Right ventricle myocardium superior (tissue), 1 donor: ENCODE measurements at places on chromosomes 12 and 14.

DNA sequence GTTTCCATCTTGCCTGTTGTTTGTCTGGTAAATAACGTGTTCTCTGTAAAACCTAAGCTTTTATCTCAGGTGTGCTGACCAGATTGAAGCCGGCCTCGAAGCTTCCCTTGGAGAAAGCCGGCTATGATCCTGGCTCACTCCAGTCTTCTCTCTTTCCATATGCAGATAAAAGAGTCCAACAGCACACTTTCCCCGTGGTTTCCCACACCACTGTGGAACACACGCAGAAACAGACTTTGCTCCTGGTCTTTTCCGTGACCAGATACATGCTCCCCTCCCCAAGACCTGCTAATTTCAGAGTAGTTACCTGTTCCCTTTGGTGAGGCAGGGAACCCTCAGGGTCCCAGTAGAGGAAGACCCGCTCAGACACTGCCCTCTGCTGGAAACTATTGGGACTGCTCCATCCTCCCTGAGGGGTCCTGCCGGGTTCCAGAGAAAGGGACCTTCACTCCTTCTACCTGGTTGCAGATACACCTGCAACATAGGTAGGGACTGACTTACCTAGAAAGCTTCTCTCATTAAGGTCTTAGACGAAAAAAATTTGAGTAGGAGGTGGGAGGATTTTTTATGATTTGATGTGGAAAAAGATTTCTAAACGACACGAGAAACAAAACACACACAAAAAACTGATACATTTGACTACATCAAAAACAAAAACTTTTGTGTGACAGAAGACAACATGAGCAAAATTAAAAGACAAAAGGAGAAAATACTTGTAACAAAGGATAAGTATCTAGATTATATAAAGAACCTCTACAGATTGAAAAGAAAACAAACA, 415.4 kb upstream of the CCDC196 start:
- no peak for DNase-seq

- no peak for DNase-seq
These were observed 39.4 kb upstream of the ATXN2 start for GRCh38 chr12:111638556-111638955.

GRCh38 chr14:103544388-103545218, 15.6 kb downstream of the TRMT61A start:
- peak; percentile 80 for DNase-seq

DNA sequence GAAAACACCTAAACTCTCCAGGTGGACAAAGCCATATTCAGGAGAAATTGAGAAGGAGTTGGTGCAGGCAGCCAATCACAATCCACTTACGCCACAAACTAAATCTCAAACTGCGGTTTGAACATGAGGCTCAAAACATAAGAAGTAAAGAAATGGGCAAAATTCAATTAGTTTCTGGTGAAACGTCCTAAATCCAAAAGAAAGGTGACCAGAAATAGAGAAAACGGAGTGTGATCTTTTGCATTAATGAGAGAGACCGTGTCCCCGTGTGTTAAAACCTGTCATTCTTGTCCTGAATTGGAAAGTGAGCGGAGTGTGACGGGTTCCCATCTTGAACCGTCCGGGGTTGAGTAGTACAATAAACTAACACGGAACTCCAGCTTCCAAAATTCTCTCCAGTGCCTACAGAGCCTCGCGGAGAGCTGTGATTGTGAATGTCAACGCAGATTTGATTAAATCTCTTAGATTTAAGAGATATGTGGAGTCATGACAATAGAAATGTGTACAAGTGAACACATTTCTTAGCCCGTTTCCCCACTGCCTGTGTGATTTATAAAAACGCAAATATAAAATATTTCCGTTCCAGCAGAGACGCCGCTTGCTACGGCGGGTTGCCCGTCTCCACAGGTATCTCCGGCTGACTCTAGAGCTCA, 595 bp upstream of the METAP2 start:
- no peak for DNase-seq

DNA sequence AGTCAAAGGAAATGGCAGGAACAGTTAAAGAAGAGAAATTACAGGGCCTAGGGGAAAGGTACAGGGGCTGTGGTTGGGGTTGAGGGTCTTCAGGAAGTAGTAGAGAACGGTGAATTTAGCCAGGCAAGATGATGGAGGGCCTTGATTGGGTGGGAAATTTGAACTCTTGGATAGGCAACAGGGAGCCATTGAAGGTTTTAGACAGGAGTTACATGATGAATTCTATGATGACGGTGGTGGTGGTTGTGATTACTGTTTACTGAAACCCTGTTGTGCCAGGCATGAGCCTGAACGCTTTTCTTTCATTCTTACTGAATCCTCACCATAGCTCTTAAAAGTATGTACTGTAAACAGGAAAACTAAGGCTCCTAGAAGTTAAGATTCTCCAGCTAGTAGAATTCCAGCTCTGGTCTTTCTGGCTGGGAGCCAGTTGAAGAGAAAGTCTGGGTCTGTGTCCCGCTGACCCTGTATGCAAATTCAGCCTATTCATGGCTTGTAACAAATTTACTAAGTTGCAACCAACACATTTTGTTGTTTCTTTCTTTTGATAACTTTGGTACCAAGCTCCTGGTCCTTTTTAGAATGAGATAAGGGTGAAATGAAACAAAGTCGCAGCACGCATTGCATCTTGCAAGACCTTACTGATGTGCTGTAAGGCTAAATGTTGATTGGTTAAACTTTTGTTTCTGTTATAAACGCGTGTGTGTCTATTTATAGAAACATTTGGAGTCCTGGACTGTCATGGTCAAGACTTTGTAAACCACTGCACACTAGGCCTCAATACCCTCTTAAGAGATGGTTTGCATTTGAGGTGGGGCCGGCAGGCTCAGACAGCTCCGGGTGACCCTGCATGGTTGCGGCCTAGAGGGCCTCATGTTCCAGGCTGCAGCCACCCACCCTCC, 6.0 kb downstream of the ORAI1 start:
- no peak for DNase-seq

DNA sequence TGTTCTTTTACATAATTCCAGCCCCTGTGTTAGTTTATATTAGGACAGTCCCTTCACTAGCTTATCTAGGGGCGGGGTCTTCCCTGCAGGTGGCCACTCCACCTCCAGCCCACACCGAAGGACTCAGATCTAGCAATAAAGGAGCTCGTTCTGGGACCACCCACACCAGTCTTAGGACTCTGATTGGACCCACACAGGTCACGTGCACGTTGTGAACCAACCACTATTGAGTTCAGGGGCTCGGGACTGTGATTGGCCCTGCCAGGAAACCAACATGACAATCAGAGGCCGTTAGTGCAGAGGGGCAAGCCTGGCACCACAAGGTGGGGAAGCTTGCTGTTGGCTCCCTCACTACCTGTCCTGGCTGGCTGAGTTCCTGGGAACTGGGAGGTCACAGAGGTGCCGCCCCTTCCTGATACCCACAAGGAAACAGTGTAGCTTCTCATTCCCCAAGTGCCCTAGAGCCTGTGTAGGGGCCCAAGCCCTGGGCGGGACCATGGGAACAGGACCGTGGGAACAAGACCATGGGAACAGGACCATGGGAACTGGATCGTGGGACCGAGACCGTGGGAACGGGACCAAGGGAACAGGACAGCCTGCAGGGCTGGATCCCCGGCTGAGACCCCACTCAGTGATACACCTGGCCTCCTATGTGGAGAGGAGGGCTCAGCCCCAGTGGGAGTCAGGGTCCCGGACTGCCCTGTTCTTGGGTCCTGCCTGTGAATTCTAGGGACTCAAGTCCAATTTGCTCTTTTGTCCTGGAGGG, 297.8 kb downstream of the ADGRD1 start:
- DNase-seq, result no peak

DNA sequence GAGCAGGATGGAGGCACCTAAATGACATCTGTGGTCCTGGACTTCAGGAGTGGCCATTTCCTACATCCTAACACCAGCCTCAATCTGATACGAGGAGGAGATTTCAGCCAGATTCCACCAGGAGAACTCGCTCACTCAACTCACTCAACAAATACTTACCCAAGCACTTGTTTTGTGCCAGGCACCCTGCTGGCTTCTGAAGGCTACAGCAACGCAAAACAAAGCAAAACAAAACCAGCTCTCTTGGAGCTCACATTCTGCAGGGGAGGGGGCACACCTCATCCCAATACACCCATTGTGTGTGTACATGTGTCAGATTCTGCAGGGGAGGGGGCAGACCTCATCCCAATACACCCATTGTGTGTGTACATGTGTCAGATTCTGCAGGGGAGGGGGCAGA, 144.8 kb downstream of the PIWIL1 start:
- DNase-seq, result no peak

DNA sequence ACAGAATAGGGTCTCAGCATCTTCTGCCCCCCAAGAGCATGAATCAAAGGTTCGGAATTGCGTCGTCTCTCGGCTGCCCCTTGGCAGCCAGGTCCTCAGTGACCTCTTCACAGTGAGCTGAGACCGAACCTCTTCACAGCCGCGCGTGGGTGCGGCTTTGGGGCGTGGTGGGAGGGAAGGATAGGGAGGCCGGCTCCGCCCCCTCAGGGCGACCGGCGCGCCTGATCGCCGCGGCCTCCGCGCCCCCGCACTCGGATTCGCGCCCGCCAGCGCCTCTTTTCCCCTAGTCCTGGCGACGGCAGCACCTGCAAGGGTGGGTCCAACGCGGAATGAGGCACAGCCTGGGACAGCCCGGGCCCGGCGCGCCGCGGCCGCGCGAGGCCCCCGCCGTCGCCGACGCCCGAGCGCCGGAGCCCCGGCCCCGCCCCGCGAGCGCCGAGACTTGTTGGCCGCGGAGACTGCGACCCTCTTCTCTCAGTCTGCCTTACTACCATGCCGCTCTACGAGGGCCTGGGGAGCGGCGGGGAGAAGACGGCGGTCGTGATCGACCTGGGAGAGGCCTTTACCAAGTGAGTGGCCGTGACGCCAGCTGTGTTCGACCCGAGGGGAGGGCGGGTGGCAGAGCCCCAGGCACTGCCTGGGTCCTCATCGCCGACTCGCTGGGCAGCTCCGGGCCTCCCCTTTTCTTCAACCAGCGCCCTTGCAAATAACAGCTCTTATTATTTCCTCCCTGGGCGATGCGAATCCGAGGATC, at the start of gene ACTR10:
Gene ACTR10, plus strand, starts transcription at position 424 of the 754 bp plus-strand sequence. Its CDS starts 69 bp downstream, at position 493.
- DNase-seq, result peak; percentile 93

- DNase-seq, result no peak
These were observed 4.2 kb downstream of the SRSF5 start for GRCh38 chr14:69771136-69771535.

- DNase-seq, result no peak
These were observed 61.7 kb downstream of the RALGAPA1 start for GRCh38 chr14:35747379-35747778.

GRCh38 chr14:52883658-52884057, 67.2 kb downstream of the FERMT2 start:
- no peak for DNase-seq

- no peak for DNase-seq
These were observed 11.9 kb downstream of the NAA25 start for GRCh38 chr12:112096667-112097066.

GRCh38 chr12:52285172-52285745, 6.1 kb downstream of the KRT81 start:
- DNase-seq, result no peak

DNA sequence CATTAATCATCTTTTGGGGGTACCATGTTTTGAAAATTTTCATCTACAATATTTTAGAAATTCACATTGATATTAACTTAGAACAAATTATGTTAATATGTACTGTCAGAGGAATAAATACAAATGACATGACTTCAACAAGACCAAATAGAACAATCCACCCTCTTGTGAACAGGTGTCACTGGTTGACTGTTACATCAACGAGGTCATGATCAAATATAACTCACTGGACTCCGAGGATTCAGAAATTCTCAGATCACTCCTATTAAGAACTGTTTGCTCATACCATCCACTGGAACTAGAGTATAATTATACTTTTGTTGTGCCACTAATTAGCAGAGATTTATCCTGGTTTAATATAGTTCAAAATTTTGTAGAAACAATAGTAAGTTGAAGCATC, 318.8 kb downstream of the PRKD1 start:
- no peak for DNase-seq

DNA sequence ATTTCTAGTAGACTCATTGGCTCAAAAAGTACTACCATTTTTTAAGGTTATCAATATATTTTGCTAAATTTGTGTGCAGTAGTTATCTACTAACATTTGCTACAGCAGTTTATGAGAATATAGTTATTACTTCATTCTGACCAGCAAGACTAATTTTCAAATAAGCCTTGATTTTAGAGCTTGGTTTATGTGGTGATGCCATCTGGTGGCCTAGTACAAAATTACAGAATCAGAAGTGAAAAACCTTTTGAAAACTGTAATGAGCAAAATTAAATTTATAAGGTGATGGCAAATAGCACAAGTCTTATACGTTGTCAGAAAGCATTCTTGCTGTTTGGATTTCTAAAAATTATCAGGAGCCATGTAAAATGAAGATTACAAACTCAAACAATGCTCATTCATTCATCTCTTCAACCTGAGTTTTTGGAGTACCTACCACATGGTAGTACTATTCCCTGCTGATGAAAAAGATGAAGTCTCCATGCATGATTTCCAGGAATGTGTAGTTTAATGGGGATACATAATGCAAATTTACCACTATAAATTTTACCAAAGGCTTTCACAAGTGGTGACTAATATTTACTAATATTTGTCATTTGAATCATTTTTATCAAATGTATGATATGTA, 51.0 kb downstream of the MAGOHB start:
- DNase-seq, result no peak

- DNase-seq, result no peak
These were observed 153.9 kb downstream of the EMP1 start for GRCh38 chr12:13350381-13350780.

GRCh38 chr12:42589465-42590329, at the start of gene PRICKLE1:
PRICKLE1 (minus strand) TSS chr12:42589746; CDS start chr12:42472516, 117,230 bp downstream.
- peak; percentile 61 for DNase-seq

GRCh38 chr12:73413051-73413450, 1124.6 kb upstream of the ATXN7L3B start:
- no peak for DNase-seq

- DNase-seq, result no peak
These were observed 159.7 kb upstream of the EGLN3 start for GRCh38 chr14:34110531-34110930.

DNA sequence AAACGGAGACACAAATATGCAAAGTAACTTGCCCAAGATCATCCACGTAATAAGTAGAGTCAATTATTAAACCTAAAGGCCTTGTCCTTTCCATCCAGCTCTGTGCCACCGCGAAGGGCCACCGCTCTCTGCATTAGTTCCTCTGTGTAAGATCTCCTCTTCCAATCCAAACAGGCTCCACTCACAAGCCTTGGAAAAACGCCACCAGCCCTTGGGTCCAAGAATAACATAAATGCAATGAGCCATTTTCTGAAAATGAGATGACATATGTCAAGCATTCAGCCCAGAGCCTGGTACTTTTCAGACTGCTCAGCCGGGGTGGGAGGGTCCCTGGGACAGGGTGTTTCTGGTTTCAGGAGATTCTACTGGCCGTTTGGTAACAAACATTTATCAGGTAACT, 30.0 kb downstream of the DGLUCY start:
- no peak for DNase-seq
